ENCODE measurements at places on chromosomes 3 and 15.

DNA sequence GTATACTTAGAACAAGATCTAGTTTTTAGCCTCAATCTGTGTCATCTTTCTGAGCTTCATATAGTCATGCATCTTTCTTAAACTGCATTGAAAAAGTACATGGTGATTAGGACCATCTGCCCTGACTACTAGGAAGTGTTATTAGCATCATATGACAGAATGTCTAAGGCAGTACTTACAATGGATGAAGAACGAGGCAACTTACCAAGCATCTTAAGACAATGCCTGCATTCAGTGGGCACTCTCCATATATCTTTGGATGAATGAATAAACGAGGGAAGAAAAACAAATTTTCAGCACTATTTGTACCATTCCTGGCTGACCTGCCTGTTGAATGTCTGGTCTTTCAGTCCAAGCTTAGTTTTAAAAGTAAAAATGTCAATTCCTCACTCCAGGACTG is 185.4 kb upstream of the EPHA3 start:
- DNase-seq = no peak

DNA sequence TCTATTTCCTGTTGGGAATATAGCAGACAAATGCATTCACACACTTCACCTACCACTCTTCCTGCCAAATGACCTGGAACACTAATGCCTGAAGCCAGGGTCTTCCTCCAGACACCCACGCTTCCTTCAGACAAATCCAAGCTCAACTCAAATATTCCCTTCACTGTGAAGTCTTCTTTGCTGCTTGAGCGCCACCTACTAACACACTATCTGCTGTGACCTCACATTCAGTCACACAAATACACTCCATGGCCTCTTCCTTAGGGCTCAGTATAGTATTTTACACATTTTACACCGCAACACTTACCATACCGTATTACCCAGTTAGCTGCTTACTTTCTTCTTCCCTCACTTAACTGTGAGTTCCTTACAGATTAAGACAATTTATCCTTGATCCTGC is 149.4 kb downstream of the SHOX2 start:
- no peak for DNase-seq

DNA sequence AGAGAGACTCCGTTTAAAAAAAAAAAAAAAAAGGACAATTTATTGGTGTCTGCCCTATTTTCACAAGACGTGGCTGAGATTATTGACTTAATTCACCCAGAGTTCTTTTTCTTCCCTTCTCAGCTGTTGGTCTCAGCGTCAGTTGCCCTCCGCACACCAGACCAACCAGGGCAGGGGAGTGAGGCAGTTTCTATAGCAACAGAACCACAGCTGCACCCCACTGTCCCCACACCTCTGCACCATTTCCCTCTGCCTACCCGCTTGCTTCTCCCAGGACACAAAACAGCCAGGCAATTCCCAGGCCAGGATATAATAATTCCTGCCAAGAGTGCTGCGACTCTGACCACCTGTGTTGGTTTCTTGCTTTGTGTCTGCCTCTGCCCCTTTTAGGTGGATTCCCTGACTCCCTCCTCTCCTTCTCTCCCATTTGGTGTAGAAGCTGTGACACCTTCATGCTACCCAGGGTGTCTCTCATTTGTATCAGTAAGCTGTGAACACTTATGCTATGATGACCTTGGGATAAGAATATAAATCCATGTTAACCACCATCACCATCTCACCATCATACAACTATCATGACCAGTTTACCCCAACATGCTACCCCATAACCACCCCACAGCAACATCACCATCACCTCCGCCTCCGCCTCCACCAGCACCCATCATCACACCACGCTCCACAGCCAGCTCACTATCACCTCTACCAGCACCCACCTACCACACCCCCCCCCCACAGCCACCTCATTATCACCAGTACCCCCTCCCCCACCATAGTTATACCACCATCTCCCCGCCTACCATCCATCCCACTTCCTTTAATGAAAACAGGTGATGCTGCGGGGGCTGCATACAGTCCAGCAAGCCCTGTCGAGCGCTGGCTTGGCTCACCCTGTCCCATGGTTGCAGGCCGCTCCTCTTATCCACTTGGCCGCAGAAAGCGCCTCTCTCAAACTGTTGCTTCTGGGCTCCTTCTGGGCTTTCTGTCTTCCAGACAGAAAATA is 589 bp downstream of the EPB42 start:
- no peak for DNase-seq

DNA sequence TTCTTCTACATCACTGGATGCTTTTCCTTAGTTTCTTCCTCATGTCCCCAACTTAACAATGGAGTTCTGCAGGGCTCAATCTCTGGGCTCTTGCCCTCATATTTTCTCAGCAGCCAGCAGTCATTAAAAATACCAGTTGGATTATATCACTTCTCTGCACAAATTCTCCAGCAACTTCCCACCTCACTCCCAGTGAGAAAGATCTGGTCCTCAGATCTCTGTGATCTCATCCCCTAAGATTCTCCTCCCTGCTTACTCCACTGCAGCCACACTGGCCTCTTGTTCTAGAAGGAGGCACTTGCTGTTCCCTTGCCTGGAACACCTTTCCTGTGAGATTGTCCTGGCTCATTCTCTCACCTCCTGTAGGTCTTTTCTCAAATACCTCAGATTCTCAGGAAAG is 6.1 kb downstream of the ERICH6 start:
- no peak for DNase-seq

GRCh38 chr3:148903022-148903442 is 37.9 kb downstream of the CPA3 start:
- DNase-seq = no peak

- DNase-seq = no peak
Measured at GRCh38 chr3:156608601-156609514, 53.9 kb upstream of the SSR3 start.

DNA sequence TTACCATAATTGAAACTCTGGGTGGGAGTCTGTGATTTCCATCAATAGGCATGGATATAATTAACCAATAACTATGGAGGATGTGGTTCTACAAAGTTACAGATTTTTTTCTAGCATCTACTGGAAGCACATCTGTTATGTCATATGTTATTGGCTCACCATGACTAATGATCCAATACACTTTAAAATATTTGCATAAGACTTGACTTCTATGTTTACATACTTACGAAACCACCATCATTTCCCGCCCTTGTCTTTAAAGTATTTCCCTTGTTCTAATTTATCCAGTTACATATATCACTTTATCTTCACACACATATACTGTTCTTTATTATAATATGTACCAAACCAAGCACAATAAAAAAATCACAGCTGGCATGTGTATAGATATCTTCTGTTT is 380.3 kb upstream of the CBLB start:
- DNase-seq = peak; percentile 15

- DNase-seq = no peak
Measured at GRCh38 chr15:33448151-33448550, 137.4 kb downstream of the RYR3 start.

- DNase-seq = no peak
Measured at GRCh38 chr3:180563406-180563805, 38.6 kb upstream of the TTC14 start.

GRCh38 chr3:195416795-195417194 is 26.0 kb downstream of the ACAP2 start:
- no peak for DNase-seq

DNA sequence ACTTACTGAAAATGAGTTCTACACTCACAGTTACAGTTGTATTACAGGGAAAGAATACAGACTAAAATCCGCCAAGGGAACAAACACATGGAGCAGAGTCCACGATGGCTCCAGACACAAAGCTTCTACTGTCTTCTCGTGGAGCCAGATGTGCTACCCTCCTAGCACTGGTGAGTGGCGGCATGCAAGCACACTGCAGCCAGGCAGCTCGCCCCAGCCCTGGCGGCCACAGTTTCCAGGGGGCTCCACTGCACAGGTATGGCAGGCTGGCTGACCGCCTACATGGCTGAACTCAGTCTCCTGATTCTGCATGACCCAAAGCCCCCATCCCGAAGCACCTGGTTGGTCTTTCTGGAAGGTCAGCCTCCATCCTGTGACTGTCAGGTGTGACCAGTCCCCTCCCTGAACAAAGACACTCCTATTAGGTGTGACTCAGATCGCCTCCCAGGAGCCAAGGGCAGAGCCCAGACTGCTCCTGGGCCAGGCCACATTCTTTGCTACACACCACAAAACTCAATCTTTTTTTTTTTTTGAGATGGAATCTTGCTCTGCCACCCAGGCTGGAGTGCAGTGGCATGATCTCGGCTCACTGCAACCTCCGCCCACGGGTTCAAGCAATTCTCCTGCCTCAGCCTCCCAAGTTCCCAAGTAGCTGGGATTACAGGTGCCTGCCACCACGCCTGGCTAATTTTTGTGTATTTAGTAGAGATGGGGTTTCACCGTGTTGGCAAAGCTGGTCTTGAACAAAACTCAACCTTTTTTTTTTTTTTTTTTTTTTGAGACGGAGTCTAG is 51.5 kb downstream of the CFAP92 start:
- no peak for DNase-seq

All from HuH-7.5 (cell line).